ENCODE measurements at places on chromosomes 13 and 19.

GRCh38 chr13:76775088-76775740, 111.0 kb downstream of the KCTD12 start:
- no peak for DNase-seq

DNA sequence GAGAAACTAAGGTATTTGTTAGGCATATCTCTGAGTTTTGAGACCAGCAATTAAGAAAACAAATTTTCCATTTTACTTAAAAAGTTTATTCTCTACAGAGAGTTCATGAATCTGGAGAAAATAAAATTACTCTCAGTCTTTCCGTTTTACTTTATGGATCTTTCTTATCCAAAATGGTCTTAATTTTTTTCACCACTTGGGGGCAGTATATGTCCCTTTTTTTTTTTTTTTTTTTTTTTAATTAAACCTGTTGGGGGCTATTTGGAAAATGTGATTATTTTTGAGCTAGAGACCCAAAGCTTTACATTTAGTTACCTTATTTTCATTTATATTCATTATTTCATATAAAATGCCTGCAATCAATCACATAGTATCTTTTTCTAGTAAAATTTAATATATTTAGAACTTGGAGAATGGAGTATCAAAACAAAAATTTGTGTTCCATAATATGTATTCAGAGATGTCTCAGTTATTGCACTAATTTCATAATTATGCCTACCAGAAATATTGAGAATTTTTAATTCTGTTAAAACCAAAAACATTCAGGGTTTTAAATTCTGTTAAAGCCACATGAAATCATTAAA, 27.1 kb downstream of the PIBF1 start:
- DNase-seq: no peak

DNA sequence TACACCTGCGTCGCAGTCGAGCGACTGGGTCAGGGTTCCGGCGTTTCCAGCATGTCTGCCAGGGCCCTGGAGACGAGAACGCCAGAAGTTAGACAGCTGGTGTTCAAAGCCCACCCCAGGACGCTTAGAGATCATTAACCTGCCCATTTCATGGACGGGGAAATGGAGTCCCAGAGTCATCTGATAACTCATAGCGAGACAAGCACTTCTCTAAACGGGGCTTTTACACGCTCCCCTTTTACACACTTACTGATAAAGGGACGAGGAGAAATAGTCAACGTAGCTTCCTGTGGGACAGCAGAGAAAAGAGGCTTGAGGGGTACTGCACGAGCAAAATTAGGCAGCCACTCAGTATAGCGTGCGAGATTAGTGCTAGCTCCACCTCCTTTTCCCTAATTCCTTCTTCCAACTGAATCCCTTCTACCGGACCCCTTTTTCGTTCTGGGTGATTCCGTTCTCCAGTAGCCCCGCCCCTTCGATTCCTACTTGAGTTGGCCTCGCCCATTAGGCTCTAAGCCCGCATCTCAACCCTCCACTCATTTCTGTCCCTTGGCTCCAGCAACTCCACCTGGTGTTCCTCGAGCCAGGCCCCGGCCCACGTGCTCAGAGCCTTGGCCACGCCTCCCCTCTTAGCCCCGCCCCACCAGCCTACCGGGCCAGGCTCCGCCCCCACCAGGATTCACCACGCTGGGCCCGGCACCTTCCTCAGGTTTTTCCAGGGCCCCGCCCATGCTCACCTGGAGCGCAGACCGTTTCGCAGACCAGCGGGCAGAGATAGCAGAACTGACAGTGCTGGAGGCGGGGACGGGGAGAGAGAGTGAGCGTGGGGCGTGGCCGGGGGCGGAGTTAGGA, 3.7 kb downstream of the HRC start:
- peak; percentile 24 for DNase-seq

GRCh38 chr19:34357431-34357830, 7.6 kb upstream of the GPI start:
- no peak for DNase-seq

- DNase-seq: no peak
Observed at GRCh38 chr13:19791953-19792537, 9.3 kb upstream of the PSPC1 start.

DNA sequence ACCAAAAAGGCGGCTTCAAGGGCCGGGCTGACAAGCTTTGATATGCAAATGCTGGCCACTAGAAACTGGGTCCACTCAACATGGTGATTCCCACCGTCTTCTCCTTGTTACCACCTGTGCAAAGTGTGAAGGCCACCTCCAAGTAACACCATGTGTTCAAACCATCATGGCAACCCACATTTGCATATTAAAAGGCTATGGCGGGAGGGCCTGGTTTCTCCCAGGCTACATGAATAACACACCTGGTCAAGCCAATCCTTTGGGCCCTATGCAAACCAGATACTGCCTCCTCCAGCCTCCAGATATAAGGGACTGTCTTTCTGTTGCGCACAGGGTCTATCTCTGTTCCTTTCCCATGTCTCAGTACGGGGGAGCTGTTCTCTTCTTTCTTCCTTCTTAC, 36.6 kb upstream of the ZSCAN5A start:
- no peak for DNase-seq

DNA sequence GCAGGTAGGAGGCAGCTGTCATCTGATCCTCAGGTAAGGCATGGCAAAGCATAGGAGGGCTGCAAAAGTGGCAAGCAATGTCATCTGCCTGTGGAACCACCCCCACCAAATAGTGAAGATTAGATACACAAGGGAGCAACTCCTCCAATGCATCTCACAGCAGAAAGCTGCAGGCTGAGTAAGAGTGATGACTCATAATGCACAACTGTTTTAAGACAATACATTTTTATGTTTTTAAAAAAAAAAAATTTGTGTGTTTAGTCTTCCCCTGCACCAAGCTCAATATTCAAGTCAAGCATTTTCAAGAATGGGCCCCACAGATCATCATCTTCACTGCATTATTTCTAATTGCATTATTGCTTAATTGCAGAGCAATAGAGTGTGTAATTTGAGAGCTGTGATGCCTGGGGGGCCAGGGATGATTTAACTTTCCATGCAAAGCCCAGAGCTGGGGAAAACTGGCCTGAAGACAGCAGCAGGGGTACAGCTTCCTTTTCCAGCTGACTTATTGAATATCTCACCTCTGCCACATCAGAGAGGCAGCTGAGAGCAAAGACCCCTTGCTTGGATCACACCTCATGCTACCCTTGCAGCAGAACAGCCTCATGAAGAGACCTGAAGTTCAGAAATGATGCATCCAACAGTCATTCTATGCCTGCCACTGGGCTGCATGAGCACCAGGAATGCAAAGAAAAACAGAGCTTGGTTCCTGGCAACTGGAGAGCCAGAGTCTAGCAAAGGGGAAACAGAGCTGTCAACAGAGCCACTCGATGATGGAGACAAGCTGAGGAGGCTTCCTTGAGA, 22.7 kb upstream of the POP4 start:
- DNase-seq: no peak

Measured in GDM1 (cell line).